Stimulated activated CD8-positive, alpha-beta memory T cell treated with anti-CD3 and anti-CD28 coated beads, Interleukin-4, amount 100 ng/mL, for 4 hours (primary cell): ENCODE measurements at places on chromosomes 5 and 9.

- no peak for DNase-seq
Observed at GRCh38 chr5:126490167-126490940, 67.1 kb downstream of the GRAMD2B start.

- no peak for DNase-seq
Observed at GRCh38 chr5:1068204-1068894, 43.5 kb downstream of the SLC12A7 start.

DNA sequence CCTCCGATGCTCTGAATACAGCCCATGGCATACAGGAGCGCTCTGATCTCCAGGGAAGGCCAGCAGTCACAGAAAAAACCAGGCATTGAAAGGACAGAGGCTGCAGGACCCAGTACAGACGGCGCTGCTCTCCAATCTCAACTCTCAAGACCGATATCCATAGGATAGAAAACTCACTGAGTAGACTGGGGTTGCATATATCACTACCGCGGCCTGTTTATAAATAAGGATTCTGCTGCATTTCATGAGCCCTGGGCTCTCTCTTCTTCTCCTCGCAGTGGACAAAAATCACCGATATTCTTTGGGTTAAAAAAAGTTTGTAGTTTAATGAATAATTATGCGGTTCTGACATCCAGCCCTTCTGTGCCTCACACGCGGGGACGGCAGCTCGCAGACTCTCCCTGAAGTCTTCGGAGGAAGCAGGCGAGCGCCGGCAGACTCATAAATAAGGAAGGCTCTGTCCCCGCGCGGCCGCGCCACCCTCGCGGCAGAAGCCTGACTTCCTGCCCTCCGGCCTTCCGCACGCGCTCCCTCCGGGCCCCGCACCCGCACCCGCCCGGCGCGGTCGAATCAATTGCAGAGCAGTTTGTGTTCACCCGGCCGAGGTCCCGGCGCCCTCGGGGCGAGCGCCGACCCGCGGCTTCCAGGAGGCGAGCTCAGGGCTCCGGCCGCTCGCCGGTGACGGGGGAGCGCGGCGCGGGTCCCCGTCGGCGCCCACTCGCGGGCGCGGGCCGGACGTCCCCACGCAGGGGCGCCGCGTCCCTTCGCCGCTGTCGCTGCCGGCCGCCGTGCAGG lies at the start of gene FAM78A:
Gene FAM78A (minus strand): TSS at position 417 of the 795 bp plus-strand sequence. CDS start 331 bp downstream, at position 86.
- no peak for DNase-seq

DNA sequence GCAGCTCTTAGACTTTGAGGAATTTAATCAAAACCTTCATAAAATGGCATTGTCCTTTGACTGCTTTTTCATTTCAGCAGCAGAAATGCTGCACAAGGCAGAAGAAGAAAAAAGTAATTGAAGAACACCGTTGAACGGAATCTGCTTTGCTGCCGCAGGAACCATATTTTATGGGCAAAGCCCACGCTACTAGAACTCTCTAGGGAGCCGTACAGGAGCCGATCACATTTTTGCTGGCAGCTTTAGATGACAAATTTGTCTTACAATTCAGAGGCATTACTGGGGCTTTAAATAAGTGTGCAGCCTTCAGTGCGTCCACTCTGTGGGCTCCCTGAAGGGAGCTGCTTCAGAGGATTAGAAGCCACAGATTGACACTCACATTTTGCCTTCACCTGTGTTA lies 5.4 kb downstream of the CFAP90 start:
- DNase-seq = no peak

DNA sequence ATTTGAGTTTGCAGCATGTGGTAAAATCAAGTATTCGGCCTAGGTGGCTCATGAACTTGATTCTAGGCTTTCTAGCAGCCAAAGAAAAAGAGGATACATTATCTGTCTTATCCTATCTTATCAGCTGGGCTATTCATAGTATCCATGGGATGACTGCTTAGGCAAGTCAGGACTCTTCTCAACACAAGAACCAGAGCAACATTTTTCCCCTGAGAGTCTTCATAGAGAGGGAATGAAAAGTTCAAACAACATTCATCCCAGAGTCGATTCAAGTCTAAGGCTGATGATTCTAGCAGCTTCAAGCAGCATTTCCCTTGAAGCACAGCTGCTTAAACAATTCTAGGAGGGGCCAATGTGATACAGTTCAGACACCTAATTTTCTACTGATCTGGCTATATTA lies 3.0 kb downstream of the S100Z start:
- no peak for DNase-seq

DNA sequence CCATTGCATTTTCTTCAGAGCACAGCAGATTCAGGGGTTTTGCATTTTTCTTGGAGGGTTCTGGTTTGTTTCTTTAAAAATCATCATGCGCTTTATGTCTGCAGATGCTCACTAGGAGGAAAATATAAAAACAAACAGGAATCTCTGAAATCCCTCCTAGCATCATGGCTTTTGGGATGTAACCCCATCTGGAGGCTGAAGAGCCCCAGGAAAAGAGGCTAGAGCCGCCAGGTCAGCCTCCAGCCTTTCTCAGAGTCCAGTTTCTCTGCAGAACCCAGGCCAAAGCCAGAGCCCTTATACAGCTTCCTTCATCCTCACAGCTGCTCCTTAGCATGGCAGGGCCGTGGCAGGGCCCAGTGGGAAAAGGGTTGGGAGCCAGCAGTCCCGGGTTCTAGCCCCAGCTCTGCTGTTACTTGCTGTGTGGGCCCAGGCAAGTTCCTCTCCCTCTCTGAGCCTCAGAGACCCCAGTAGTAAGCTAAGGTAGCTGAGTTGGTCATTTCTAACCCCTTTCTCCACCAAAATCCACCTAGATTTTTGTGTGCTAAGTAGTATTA lies 62.1 kb downstream of the PAX5 start:
- DNase-seq = no peak
